ENCODE measurements at places on chromosomes 1 and 21.

DNA sequence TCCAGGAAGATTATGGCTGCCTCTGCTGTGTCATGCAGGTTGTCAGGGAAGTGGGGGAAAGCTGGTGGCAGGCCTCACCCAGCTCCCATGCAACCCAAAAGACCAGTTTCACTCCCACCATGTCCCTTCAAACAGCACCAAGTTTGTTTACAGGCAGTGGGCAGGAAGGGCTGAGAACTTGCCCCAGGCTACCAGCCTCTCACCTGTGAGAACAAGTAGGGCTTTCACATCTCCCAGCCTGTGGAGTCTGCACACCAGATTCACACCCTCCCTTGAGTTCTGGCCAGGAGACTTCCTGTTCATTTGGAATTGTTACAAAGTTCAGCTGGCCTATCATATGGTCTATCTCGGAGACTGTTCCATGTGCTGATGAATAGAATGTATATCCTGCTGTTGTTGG lies 27.8 kb downstream of the RPAP2 start:
- DNase-seq: no peak

GRCh38 chr1:111513410-111514020 lies 10.1 kb upstream of the ADORA3 start:
- DNase-seq: no peak

GRCh38 chr1:175314300-175314699 lies 121.7 kb upstream of the KIAA0040 start:
- DNase-seq: no peak

GRCh38 chr1:9161963-9162362 lies 33.1 kb upstream of the GPR157 start:
- no peak for DNase-seq

DNA sequence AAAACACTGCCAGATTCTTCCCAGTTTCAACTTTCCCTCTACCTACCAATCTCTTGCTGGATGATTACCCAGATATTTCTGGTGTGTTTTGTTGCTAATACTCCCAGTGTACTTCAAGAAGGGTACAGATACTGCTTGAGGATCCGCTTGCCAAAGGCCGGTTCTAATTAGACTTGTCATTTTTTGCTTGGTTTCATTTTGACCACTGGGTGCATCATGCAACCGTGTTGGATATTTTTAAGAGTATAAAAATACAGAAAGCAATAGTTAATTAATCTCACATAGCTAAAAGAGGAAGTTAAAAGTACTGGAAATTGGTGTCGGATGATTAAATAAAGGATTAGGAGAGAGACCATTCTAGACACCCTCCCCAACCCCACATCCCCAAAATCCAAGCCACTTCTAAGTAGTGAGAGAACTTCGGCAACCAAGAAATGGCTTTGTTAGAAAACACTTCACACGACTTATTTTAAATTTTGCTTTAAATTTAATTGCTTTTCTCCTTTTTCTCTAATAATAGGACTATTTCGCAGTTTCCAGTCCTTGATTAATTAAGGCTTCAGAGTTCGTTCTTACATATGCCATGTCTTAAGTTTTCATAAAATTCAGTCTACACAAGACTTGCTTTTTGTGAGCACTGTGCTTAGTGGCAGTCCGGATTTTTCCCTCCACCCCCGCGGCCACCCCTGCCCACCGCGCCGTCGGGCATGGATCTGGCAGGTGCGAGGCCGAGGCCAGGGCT lies 2.5 kb upstream of the CDKN2C start:
- no peak for DNase-seq

GRCh38 chr1:159291424-159291823 lies 10.7 kb upstream of the FCER1A start:
- DNase-seq: no peak

DNA sequence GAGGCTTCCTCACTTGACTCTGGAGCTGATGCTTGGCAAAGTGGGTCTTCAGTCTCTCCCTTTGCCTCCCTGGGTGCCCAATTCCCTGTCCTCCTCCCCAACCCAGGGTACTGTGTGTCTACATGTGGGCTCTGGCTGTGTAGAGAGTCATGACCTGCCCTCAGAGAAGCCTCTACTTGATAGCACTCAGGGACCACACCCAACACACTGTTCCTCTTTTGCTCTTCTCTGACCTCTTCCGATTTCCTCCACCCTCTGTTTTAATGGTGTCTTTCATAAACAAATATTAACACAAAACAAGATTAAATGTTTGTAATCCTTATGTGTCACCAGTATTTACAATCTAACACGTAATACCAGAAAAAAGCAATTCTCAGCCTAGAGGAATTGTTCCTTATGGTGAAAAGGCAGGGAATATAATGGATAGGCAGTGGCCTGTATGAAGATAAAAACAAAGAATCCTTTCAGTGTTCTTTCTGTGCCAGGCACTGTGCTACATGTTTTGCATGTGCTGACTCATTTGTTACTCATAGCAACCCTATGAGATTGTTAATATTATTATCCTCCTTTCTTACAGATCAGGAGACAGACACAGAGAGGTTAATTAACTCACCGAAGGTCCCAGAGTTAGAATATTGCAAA lies 58.2 kb downstream of the HSD3B1 start:
- no peak for DNase-seq

DNA sequence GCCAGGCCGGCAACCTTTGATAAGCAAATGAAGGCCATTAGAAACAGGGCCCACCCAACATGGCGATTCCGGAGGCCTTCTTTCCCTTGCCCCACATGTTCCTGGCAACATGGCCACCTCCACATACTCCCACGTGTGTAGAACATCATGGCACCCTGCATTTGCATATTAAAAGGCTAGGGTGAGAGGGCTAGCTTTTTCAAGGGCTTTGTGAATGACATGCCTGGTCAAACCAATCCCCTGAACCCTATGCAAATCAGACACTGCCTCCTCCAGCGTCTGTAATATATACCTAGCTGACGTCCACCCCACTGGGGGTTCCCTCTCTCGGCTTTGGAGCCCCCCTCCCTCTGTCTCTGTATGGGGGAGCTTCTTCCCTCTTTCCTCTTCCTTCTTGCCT lies 1.6 kb downstream of the ADCY10 start:
- DNase-seq: no peak

- DNase-seq: no peak
These were observed 60.5 kb downstream of the SPATA46 start for GRCh38 chr1:162316187-162316586.

DNA sequence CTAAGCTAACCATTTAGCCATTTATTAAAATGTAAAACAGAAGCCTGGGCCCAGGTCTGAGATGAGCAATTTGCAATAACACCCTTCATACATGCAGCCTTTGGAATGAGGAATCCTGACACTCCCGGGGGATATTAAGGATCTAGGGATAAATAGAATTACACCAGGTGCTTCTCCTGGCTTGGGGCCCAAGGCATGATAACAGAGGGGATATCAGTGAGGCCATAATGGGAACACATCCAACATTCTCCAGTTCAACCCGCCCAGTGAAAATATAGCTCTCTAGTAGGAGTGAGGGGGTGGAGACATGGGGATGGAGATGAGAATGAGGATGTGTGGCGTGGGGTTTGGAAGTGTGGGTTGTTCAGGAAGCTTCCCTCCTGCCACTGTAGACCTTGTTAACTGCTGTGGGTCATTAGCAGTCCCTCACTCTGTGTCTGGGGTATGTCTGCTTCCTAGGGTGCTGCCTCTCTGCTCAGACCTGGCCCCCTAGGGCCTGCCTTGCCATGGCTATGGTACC lies 57.9 kb upstream of the KANK4 start:
- DNase-seq: no peak

DNA sequence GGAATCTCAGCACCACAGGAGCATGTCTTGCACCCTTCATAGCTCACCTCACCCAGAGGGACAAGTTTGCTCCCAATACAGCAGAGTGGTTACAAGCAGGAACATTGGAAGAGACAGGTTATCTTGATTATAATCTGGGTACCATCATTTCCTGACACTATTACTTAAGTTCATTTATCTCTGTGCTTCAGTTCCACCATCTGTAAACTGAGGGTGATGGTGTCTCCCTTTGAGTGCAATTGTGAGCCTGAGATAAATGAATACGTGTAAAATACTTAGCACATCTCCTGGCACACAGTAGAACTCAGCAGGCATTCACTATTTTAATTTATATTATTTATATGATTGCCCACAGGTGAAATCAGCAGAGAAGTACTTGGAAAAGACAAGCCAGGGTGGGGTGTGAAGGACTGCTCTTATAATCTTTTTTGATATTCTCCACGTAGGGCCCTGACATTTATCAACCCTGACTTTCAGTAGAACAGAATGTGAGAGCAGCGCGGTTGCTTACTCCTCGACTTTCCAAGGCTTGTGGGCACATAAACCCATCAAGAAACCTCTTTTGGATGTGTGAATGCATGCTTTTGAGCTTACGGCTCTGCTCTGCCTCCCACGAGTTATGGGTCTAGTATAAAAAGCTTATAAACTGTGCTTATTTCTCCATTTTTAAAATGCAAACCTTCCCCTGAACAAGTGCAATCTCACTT lies 34.9 kb downstream of the DUSP10 start:
- peak; percentile 1 for DNase-seq

DNA sequence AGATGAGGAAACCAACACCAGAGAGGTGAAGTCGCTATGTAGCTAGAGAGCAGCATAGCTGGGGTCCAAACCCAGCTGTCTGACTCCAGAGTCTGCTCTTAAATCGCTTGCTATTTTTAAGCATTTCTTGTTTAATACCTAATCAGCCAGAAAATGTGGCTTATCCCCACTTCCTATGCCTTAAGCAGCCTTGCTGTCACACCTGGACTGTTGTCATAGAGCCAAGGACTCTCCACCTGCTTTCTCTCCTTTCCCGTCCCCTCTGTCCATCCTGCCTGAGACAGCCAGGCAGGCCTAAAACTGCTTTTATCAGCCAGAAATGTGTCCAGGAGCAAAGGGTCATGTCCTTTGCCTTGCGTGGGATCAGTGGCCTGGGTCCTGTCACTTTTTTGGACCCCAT lies 28.3 kb upstream of the EPHA8 start:
- no peak for DNase-seq

DNA sequence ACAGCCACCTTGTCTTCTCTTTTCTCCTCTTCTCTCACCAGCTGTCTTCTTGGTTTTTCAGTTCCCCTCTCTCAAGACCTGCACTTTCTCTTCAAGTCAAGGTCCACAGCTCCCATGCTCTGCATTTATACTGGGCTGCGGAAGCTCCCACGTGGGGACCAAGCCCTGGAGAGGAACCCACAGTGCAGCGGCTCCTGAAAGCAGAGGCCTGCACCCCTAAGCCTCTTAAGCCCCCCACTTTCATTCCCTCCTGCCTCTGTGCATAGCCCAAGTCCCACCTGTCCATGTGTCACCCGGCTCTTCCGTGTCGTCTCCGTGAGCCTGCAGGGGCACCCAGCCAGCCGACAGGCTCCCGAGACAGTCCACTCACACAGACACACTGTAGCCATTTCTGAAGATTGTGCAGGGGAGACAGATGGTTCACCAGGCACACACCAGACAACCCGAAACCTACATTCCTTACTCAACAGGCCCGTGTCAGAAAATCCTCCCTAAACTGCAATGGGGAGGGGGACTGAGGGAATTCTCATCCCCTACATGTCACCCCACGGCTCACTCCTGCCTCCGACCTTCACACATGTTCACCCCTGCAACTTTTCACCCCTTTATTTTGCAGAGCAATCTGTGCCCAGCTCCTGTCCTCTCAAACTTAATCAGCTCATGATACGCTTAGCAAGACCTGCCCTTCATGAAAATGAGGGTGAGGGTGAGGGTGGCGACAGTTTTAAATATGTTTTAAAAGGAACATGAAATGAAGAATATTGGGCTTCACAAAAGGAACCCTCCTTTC lies 6.3 kb downstream of the MX2 start:
- no peak for DNase-seq

DNA sequence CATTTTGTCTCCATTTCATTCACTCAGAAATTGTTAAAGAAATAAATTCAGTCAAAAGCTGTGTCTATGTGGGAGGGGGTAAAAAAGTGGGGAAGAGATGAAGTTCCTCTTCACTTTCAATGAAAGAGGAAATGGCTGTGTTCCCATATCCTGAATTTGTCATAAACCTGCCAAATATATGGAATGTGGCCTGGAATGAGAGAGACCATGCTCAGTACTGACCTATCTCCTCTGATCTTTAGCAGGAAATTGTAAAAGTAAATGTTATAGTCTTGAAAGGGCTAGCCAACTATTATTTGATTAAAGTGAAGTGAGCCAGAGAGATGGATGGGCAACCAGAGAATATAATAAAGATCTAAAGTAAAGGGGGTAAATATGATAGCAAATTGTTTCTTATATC lies 130.3 kb upstream of the C21orf91 start:
- DNase-seq: no peak

Data from stimulated activated naive CD4-positive, alpha-beta T cell treated with Interleukin-2 at 50 U/mL for 16 hours (primary cell).